ENCODE measurements at places on chromosomes 11 and 22. TPM values are rescaled to one million over a fixed set of nuclear protein-coding genes. Genes with fewer than 3 reads are reported as not detected.
A peak's percentile ranks its signal among the peaks of the same experiment; 100 is the strongest.

GRCh38 chr22:27115410-27115809 is 458.0 kb downstream of the MIAT start:
- DNase-seq = no peak

GRCh38 chr11:118659953-118660680 is 19.3 kb downstream of the TREH start:
- DNase-seq = no peak

- DNase-seq = no peak
Observed at GRCh38 chr22:27782088-27782487, 19.5 kb downstream of the MN1 start.

DNA sequence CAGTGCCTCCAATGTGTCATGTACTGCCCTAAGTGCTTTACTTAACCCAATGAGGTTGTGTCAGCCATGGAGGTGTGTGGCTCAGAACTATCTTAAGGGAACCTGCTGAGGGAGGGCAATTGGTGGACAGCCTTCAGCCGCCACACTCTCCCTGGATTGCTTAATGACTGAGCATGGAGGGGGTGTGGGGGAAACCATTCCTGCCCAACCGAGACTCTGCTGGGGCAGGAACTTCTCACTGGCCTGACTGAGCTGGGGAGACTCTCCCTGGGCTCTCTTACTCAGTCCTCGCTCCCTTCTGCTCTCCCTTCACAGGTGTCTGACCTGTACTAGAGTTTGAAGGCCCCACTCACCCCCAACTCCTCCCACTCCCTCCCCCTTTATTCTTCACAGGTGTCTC is 114.8 kb downstream of the CCDC81 start:
- DNase-seq = no peak

DNA sequence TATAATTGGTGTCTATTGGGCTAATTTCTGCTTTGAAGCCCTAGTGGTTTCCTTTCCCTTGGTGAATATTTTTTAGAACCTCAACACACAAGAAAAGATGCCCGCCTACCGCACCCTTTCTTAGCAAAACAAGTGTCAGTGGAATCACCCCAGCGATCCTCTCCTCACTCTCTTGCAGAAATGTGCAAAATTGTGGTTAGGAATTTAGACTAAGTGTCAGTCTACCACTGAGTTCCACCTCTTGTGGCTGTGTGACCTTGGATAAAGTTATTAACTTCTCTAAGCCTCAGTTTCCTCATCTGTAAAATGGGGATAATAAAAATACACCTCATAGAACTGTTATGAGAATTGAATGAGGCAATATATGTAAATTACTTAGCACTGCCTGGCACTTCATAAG is 5.3 kb upstream of the JAML start:
- no peak for DNase-seq

DNA sequence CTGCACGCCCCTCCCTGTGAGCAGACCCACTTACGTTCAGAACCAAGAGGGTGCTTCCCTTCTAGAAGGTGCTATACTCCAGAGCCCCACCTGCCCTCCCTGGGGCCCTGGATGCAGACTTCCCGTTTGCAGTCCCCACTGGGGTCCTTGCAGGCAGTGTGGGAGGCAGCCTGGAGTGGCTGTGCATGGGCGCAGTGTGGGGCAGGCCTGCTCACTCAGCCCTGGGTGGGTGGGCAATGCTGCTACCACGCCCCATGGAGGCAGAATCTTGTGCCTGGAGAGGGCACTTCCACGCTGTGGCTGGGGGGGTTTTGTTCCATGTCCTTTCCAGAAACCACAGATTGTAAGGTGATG is 116.2 kb downstream of the KCNQ1OT1 start:
- DNase-seq = no peak

GRCh38 chr11:110712659-110713448 is 617 bp upstream of the ARHGAP20 start:
- DNase-seq = peak; percentile 67

DNA sequence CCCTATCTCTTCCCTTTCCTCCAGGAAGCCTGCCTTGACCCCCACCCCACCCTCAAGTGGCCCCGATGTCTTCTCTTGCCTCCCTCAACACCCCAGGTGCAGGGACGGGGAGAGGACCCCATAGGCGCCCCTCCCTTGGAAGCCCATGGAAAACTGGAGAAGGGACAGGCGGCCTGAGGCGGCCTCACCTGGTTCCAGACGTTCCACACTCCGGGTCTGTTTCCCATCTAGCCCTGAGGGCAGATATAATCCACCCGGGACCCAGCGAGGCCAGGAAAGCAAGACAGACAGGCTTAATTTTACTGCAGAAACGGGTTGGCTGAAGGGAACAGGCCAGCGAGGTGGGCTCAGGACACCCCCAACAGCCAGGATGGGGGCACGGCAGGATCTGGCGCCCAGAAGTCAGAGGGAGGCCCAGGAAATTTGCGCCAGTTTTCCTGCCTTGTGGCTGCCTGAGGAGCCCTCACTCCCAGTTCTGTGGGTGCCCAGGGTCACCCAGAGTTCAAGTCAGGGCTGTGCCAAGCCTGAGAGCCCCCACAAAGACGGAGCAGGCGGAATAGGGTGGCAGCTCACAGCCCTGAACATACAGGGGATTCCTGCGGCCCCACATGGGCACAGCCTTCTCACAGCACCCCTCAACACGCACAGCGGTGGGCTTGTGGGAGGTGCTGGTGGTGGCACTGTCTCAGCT is 3.0 kb upstream of the SIGIRR start:
- DNase-seq = no peak

- DNase-seq = no peak
Observed at GRCh38 chr11:20213790-20214189, 53.5 kb upstream of the DBX1 start.

GRCh38 chr22:33393432-33393831 is 335.3 kb upstream of the SYN3 start:
- DNase-seq = no peak

Gene IRAG1
- 1.4 TPM for total RNA-seq

Gene TIGD3
- 4.5 TPM for total RNA-seq

Gene LRFN4
- total RNA-seq = 47.7 TPM

Gene HEPHL1
- not detected for total RNA-seq

Gene OR51E1
- total RNA-seq = 0.16 TPM

Gene MMP12
- not detected for total RNA-seq

Gene SPON1
- total RNA-seq = 31.5 TPM

Gene CDC42BPG
- total RNA-seq = 0.16 TPM

Gene TUB
- total RNA-seq = 88.3 TPM

Gene AMOTL1
- 34.6 TPM for total RNA-seq

Gene UCP2
- 5.0 TPM for total RNA-seq

Measured in occipital lobe (tissue), 3 donors.